ENCODE measurements at places on chromosomes 12 and 14.

DNA sequence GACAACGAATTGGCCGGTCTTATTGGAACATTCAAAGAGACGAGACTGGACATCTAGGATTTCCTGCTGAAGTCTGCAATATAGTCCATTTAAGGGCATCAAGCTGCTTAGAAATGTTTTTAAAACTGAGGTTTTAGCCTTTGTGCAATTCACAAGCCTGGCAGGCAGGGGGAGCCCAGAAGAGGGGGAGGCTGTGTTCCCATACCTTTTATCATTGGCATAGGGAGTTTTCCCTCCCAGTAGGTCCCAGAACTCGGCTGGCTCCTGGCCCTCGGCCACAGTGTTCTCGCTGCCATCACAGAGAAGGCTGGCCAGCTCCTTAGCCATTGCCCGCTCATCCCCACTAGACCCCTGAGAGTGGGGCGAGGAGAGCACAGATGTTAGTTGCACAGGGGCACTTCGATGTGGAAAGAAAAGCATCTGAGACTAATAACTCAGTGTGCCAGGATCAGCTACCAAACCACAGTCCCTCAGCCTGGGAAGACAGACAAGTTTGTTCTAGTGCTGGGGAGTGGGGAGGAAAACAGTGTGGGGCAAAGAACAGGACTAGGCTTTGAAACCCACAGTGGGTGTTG is 15.1 kb downstream of the AVIL start:
- no peak for DNase-seq

DNA sequence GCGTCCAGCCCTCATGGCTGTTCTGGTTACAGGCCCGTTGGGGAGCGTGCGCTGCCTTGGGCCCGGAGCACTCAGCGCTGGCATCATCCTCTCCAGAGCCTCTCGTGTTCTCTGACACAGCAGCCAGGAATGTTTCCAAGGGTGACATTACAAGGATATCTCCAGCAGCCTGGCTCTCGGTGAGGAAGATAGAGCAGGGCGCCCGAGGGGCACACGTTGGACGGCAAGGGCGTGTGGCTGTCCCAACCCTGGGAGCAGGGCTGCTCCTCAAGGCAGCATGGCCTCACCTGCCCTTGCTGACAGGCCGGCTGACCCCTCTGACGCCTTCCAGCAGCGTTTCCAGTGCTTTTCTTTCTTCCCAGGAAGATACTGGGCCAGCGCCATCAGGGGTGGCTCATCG is 14.4 kb downstream of the LRCOL1 start:
- no peak for DNase-seq

DNA sequence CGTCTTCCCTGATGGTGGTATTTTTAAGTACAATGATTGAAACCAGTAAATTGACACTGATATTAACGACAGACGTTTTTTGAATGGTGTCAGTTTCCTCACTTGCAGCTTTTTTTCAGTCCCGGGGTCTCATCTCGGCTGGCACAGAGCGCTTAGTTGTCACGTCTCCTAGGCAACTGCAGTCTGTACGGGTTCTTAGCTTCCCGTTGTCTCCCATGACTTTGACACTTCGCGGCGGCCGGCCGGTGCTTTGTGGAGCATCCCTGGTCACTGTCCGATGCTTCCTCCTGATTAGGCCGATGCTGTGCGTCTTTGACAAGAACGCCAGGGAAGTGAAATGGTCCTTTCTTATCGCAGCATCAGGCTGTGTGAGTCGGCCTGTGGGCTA is 67.4 kb downstream of the ADGRD1 start:
- DNase-seq: no peak

GRCh38 chr12:32671930-32672780 is 6.9 kb upstream of the DNM1L start:
- DNase-seq: peak; percentile 94

- no peak for DNase-seq
Observed at GRCh38 chr14:92597906-92598905, 84.6 kb downstream of the RIN3 start.

DNA sequence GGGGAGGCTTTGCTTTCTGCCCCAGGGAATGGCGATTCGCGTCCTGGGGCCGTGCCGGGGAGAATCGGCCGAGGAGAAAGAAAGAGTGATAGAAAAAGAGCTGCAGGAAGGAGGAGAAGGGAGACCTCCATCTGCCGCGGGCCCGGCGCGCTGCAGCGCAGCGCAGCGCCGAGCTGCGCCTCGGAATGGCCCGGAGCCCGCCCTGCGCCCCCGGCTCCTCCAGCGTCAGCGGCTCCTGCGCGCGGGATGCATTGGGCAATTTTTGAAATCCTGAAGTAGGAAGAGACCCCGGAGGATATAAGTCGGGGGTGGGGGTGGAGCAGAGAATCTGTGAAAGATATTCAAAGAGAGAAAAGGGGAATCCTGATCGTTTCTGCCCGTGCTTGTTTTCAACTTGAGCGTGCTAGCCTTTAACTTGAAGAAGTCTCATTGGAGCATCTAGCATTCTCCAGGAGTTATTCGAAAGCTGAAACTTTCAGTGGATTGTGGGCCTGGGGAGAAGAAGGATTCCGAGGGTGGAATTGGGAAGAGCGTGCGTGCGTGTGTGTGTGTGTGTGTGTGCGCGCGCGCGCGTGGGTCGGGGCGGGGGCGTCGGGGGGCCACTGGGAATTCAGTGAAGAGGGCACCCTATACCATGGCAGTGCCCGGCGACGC is 441 bp downstream of the PDE3A start:
- DNase-seq: no peak

- no peak for DNase-seq
Observed at GRCh38 chr14:102085948-102086708, 716 bp downstream of the HSP90AA1 start.

GRCh38 chr12:87801860-87802720 is 227.1 kb downstream of the C12orf50 start:
- DNase-seq: no peak

- DNase-seq: no peak
Observed at GRCh38 chr12:9406564-9407424, 198.6 kb upstream of the PZP start.

All from HFF-Myc (cell line).